Stimulated activated CD8-positive, alpha-beta memory T cell treated with anti-CD3 and anti-CD28 coated beads, Interleukin-2, amount 100 ng/mL, for 1 hour (primary cell): ENCODE measurements at places on chromosomes 7 and 10.

DNA sequence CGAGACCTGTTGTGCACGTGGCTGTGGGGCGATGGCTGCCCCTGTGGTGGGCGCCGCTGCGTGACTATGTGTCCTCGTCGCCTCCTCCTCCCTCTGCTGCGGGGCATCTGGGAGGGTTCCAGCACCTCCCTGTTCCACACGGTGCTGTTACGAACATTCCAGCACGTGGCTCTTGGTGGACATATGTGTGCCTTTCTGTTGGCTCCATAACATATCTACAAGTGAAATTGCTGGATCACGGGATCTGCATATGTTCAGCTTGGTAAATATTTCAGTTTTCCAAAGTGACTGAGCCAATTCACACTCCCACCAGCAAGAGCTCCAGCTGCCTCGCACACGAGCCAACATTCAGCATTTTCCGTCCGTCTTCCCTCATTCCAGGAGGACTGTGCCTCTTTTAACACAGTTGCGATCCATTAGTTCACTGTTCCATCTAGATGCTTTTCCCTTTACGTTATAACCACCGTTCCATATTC is 25.1 kb downstream of the SNX8 start:
- no peak for DNase-seq

DNA sequence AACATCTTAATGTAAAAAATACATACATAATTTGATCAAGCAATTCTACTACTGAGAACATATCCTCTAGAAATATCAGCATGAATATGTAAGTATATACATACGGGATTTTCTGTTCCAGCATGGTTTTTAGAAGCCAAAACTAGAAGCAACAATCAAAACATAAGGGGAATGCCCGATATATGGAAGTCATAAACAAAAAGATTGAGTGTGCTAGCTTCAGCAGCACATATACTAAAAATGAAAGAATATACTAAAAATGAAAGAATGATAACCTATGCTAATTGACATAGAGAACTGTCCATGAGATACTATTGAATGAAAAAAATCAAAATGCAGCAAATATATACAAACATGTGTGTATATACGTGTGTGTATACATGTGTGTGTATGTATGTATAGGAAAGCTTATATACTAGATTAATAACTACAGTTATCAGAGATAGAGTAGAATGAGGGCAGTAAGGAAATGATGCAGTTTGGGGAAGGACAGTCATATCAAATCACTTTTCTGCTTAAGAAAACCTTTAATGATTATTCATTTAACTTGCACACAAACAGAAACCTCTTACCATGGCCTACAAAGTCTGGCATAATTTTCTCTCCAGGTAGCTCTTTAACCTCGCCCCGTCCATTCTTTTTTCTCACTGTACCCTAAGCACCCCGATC is 72.9 kb downstream of the NPY start:
- no peak for DNase-seq

DNA sequence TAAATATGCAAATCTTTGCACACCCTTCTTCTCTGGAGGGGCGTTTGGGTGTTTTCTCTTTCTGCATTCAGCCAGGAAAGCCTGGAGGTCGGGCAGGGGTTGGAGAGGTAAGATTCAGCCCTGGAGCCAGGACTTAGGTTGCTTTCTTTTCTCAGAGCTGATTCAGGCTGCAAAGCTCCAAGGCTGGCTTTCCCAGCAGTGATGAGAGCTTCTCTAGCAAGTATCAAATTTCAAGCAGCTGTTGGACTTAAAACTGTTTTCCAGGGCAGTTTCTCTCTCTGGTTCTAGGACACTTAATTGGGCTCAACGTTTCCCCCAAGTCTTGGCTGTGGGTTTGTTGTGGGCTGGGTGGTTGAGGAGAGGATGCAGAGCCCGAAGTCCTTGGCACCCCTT is 608 bp downstream of the AKR1B10 start:
- no peak for DNase-seq

GRCh38 chr7:55898287-55898686 is 11.0 kb downstream of the ZNF713 start:
- no peak for DNase-seq

DNA sequence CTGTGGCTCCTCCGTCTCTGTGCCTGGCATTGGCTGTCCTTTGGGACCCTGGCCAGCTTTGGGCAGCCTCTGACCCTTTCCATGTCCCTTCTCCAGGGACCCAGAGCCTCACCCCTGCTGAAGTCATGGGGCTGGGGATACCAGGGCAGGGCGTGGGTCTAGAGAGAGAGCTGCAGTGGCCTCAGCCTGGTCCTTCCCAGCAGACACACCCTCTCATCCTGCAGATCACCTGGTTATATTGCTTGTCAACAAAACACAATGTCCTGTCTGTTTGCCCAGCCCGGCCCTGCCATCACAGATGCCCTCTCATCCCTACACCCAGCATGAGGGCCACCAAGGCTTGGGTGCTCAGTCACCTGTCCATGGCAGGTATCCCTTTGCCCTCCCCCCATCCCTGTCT is 1.8 kb downstream of the MUC17 start:
- DNase-seq, result no peak

- DNase-seq, result no peak
Observed at GRCh38 chr10:28054228-28054860, 55.5 kb upstream of the ODAD2 start.

GRCh38 chr10:46229144-46229563 is 57.6 kb upstream of the ANTXRL start:
- DNase-seq, result no peak
